Right cardiac atrium (tissue), 5 donors: ENCODE measurements at places on chromosomes 3 and 15.

GRCh38 chr3:13364602-13365271 lies 55.4 kb downstream of the NUP210 start:
- no peak for DNase-seq

DNA sequence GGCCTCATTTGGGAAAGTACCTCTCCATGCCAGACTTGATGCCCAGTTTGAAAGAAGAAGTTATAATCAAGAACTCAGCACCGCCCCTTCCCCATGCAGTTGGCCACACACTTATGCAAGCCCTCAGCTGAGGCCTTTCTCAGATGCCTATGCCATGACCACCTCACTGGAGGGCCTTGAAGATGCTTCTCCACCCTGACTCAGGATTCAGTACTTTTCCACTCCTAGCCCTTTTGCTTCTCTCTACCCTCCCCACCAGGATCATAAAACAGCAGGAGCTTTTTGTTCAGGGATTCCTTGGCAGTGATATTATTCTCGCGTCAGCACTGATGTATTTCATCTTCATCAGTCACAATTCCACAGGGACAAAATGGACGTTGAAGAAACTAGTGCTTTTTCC lies 313.5 kb downstream of the PYDC2 start:
- no peak for DNase-seq

GRCh38 chr3:143122089-143122430 lies 2.5 kb downstream of the CHST2 start:
- peak; percentile 50 for DNase-seq

- DNase-seq, result no peak
Observed at GRCh38 chr3:160879859-160880258, 123.8 kb downstream of the PPM1L start.

DNA sequence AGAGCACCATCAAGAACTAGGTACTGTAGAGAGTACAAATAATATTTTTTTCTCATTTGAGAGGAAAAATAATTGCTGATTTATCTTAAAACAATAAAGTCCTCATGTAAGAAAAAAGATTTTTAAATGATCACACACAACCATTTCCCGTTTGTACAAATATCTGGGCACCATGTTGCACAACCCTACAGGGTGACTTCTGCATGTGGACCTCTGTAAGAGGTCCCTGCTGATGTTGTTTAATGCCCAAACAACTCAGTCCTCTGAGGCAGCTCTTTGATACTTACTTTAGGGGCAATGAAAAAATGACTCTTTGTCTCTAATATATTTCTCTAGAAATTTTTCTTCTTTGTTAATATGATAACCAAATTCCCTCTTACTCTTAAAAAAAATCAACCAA lies 168.1 kb upstream of the SATB1 start:
- DNase-seq, result no peak

- no peak for DNase-seq
Observed at GRCh38 chr3:111901637-111902036, 42.6 kb downstream of the PHLDB2 start.

DNA sequence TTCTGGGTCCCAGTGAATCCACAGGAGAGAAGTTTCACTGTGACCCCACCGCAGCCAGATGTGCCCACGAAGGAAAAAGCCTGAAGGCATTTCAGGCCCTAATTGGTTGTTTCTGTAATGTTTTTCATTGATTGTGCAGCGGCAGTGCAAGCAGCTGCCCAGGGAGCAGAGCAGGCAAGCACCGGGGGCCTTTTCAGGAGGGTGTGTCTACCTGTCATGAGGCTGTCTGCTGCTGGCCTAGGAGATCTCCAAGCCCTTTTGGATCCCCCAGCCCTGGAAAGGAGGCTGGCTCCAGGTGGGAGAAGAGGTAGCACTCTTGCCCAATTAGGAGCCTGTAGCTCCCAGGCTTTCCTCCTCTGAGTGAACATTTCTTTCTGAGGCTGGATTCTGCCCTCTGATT lies 108.8 kb downstream of the EPHB1 start:
- no peak for DNase-seq

DNA sequence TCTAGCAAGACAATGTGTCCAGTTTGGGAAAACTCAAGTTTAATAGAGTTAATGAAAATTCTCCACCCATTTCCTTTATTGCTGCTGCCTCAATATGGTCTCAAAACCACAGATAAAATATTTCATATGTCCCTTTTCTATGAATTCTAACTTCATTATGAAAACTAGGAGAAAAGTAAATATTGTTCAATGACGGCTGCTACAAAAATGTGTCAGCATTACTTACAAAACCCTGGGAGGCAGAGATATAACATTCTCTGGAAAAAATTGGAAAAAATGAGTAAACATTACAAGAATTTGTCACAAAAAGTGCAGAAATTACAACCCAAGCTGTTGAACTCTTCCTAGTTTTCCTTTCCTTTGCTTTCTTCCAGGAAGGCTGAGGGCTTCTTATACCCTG lies 22.2 kb upstream of the FBN1 start:
- DNase-seq, result no peak

GRCh38 chr3:45441584-45442310 lies 53.4 kb downstream of the LARS2 start:
- no peak for DNase-seq

GRCh38 chr3:31472479-31473390 lies 60.0 kb upstream of the STT3B start:
- DNase-seq, result no peak

DNA sequence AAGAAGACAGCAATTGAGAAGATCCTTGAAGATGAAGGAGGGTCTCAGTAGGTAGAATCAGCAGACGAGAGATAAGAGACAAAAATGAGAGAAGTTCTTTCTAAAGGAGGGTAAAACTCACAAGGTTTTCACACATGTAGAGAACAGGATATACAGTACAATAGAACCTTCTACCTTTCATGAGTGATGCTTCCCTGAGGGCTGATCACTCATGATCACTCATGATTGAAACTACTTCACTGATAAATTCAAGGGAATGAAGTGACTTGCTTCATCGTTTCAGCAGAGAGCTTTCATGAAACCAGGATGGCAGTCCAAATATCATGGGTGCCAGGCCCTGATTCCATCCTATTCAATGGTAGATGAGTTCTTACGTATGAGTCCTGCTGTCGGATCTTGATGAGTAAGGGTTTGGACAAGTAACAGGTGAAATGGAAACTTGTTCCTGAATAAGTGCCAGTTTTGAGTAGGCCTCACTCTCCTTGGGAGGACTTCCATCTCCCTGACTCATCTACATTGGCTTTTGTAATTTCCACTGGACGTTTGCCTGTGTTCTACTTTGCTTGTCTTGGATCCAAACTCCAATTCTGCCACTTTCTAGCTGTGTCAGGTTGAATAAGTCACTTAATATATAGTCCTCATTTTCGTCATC lies 9.6 kb upstream of the CLDN16 start:
- DNase-seq, result no peak

DNA sequence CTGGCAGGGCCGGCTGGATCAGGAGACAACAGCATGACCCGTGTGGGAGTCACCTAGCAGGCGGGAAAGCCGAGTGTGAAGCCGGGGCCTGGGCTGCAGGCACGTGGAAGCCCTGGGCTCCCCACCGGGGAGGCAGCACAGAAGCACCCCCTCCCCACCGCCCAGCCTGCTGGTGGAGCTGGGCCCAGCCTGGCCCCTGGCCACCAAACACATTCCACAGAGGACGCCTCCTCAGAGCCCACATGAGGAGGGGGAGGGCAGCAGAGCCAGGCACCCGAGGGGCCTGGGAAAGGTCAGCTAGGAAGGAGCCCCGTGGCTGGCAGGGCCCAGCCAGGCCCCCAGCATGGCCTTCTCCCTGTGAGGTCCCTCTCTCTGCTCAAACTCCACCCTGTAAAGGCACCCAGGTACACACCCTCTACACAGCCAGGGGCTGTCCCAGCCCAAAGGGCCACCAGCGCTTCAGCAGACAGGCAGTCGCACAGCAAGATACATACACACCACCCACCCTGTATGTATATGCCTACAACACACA lies 4.5 kb downstream of the PLXNB1 start:
- DNase-seq, result peak; percentile 81

GRCh38 chr15:68053001-68053400 lies 1.1 kb upstream of the PIAS1 start:
- DNase-seq, result no peak

GRCh38 chr15:91413142-91413541 lies 313.1 kb downstream of the SV2B start:
- DNase-seq, result no peak

GRCh38 chr3:184593220-184593927 lies 31.8 kb downstream of the EPHB3 start:
- DNase-seq, result no peak

DNA sequence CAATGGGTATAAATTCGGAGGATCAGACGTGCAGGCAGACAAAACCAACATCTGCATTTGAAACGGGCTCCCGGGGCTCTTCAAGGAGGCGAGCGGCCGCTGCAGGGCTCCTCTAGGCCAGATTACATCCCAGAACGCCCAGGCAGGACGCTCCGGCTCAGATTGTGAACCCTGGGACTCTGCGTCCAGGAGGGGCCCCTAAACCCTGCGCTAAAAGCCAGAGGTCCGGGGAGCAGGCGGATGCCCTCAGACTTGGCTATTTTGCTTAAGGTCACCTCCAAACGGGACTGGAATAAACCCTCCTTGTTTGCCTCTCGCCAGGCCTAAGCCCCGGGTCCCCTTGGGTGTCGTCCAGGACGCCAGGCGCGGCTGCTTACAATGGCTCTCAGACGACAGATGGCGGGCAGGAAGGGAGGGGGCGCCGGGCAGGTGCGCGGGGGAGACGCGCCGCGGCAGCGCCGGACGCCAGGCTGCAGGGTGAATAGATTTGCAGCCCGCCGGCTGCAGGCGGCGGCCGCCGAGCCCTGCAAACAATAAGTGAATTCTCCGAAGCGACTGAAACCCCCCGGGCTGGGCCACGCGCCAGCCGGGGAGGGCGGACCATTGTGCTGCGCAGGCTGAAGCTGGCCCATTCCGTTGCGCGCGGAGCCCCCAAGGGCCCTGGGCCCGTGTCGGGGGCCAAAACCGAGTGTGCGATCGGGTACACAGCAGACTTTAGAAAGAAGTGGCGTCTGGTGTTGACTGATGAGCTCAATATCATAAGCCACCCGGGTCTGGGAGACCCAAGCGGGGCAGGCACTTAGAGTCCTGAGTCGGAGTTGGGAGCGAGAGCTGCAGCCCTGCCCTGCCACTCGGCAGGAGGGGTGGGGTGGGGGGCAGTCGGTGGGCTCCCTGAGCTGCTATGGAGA lies 32.3 kb upstream of the AMOTL2 start:
- peak; percentile 77 for DNase-seq

DNA sequence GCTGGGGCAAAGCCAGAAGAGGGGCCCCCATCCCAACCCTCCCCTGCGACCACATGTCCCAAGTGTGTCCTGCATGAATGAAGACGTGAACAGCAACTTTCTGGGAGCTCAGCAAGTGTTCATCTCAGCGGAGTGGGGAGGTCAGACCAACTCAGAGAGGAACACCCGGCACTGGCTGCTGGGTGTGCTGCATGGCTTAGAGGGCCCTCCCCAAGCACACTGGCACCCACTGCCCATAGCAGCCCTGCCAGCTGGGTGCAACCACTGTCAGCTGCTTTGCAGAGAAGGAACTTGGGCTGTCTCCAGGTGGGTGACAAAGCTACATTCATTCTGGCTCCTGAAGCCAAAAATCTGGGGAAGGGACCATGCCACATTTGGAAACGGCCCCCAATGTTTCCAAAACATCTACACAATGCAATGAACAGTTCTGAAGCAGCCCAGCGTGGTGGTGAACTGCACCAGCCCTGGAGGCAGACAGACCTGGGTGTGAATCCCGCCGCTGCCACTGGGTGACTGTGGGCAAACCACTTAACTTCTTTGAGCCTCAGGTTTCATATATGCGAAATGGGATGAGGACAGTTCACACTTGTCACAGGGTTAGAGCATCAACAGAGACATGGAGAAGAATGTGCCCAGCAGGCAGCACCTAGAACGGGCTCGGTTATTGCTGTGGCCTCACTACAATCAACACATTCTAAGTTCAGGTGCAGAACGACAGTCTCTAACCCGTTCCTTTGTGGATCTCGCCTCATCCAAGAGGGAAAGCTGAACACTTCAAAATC lies 145.4 kb downstream of the NUP210 start:
- peak; percentile 9 for DNase-seq

DNA sequence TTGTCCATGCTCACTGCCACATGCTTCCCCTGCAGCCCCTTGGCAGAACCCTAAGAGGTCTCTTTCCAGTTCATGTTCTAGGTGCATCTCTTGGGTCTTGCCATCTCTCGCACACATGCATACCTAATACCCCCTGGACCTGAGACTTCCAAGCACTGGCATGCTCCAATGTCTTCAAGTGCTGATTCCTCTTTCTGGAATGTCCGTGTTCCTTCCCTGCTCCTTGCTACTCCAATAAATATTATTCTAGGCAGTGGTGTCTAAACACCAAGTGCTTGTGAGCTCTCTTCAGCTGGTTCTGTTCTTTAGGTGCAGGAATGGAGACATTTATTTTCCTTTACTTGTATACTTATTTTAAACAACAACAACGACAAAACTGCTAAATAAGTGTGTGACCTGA lies 370.1 kb downstream of the LPP start:
- no peak for DNase-seq

DNA sequence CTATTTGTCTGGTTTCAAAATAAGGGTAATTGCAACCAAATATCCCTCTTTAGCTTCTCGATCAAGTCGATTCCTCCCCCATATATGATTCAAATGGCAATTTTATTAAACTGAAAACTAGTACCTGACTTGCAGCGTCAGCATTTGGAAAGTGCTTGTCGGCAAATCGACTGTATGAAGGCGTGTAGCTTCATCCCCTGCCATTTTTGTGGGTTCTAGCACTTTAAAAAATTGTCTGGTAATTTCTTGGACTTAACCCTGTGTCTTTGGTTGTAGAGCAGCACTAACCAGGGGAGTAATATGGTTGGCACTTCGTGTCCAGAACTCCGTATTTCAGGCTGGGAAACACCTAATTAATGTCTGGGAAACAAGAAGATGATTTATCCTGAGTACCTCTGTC lies 573 bp downstream of the MME start:
- DNase-seq, result no peak

DNA sequence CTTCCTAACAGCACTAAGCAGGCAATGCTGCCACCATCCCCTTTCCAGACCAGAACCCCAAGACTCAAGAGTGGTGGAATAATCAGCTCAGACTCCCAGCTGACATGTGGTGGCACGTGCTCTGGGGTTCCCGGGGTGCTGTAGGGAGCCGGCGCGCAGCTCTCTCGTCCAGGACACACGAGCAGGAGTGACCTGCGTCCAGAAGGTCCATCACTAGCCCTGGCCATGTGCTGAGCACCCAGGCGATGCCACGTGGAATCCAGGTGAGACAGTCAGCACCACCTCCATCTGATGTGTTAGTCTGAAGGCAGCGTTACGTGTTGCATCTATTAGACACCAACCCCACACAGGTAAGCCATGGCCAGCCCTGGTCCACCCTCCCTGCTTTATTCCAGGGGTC lies 78.2 kb downstream of the VGLL4 start:
- no peak for DNase-seq
